ENCODE measurements at places on chromosomes 4 and X. TPM values are rescaled to one million over a fixed set of nuclear protein-coding genes. Genes with fewer than 3 reads are reported as not detected.

DNA sequence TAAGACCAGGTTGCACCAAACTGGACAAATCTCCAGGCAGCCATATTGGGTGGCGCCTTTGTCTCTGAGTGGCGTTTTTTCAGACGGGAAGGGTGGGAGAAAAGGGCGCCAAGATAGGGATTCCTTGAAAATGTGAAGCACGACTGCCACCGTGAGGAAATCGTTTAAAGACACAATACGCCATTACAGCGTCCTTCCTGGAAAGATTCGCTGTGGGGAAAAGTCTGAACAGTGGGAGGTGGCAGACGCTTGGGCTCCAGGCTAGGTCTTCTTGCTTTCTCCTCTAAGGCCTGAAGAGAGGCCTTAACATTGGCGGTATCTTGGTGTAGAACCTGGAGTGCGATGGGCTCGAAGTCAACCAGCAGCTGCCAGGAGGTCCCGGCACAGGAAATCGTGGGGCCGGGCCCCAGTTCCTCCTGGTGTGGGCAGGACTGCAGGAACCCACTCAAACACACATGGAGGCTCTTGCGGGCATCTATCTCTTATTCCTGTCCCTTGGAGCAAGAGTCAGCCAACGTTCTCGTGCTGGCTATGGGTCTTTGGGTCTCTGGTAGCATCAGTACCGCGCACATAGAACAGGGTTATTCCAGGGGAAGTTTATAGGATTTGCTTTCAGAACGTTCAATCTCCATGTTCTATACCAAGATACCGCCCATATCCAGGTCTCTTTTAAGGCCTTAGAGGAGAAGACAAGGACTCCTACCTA, 208.8 kb downstream of the OR13H1 start:
- peaks cover 55% of the 10 kb centered on the region for H3K36me3 ChIP-seq
- no peaks in the 10 kb centered on the region for H3K4me1 ChIP-seq
- H3K27me3 ChIP-seq = no peaks in the 10 kb centered on the region
- no peak for DNase-seq
- H3K4me3 ChIP-seq = no peak overlapping the region
- H3K27ac ChIP-seq = no peak overlapping the region

DNA sequence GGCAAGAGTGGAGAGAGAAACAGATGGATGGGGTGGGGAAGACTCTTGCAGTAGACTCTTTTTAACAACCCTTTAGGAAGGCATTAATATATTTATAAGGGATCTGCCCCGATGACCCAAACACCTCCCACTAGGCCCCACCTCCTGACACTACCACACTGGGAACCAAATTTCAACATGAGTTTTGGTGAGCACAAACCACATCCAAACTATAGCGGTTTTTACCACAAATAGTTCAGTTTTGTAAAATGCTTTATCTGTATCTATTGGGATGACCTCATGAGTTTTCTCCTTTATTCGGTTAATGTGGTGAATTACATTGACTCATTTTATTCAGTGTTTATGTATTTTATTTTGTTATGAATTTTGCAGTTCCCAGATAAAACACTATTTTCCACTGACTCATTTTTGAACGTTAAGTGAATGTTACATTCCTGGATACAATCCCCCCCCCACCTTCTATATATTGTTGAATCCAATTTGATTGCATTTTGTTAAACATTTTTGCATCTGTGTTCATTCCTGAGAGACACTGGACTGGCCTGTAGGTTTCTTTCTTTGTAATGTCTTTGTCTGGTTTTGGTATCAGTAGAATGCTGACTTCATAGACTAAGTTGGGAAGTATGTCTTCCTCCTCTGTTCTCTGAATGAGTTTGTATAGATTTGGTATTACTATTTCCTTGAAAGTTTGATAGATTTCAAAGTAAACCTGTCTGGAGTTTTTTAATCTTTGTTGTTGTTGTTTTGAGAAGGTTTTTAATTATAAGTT, 13.9 kb upstream of the CPLX1 start:
- H3K4me1 ChIP-seq = no peaks in the 10 kb centered on the region
- H3K36me3 ChIP-seq = 0 out of 3 replicates have a peak, but pooled peaks cover 2% of the 10 kb centered on the region
- H3K27me3 ChIP-seq = no peaks in the 10 kb centered on the region
- H3K27ac ChIP-seq = no peak overlapping the region
- DNase-seq = no peak

DNA sequence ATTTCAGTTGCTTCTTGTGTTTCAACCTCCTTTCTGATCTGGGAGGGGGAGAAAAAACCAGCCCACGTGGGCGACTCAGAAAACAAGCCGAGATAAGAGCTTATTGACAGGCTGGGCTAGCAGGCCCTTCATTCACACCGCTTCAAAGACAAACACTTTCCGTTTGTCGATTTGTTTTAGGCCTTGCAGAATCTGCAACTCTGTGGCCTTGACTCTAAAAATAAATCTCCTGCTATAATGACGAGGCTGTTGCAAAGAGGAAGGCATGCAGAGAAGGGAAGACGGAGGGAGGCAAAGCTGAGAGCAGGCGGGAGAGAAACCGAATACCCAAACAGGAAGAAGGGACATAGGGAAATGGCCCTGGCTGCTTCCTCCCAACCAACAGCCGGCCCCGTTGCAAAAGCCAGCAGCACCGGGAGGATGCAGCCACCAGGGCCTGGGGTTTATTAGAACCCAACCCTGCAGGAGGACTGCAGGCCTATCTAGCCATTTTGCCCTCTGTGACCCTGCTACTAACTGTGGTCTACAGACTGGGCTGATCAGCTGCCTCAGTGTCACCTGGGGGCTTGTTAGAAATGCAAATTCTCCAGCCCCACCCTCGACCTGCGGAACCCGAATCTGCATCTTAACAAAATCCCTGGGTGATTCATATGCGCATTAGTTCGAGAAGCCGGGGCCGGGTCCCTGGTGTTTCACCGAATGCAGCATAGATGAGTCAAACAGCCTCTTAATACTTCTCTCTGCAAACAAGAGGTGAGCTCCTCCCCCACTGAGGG, 325.5 kb downstream of the BCOR start:
- DNase-seq = peak; percentile 17
- H3K27me3 ChIP-seq = no peaks in the 10 kb centered on the region
- H3K4me3 ChIP-seq = no peak overlapping the region

- no peaks in the 10 kb centered on the region for H3K4me1 ChIP-seq
- DNase-seq = no peak
- no peak overlapping the region for H3K27ac ChIP-seq
- H3K27me3 ChIP-seq = peaks cover 4% of the 10 kb centered on the region
- no peaks in the 10 kb centered on the region for H3K36me3 ChIP-seq
Measured at GRCh38 chr4:147754037-147754445, 22.2 kb downstream of the ARHGAP10 start.

DNA sequence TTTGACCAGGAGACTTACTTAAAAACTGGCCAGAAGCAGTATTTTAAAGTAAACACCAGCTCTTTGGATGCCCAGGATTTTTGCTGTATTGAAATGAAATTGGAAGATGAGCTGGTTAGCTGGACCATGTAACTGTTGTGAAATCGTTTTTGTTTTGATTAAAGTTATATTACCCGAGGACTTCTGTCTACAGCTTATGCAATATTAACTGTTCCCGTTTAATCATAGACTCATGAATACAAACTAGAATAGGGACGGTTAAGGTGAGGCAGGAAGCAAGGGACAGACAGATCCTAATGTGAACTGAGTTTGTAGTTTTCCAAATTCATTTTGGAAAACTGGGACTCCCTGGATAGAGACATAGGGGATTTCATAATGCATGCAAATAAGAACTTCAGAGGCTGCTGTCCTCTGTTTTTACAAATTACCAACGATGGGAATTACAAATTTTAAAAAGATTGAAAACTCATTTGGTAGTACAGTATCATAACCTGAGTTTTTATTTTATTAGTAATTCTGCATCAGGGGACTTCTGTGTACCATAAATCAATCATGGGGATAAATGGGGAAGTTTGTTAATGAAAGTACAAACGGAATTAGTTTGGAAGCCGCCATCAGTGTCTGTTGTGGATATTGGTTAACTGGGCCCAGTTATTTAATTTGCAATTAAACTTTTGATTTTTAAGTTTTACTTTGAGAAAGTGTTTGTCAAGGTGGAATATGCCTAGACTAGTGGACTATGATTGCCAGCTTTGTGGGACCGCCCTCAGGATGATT, 304.4 kb downstream of the AFF2 start:
- no peaks in the 10 kb centered on the region for H3K27me3 ChIP-seq
- no peak for DNase-seq
- no peak overlapping the region for H3K4me3 ChIP-seq
- no peaks in the 10 kb centered on the region for H3K4me1 ChIP-seq
- no peak overlapping the region for H3K27ac ChIP-seq

- no peaks in the 10 kb centered on the region for H3K4me1 ChIP-seq
- no peak overlapping the region for H3K4me3 ChIP-seq
- no peak for DNase-seq
Measured at GRCh38 chr4:71729856-71730255, 54.0 kb downstream of the GC start.

The IQCM gene
- polyA plus RNA-seq = not detected

The TEX13B gene
- polyA plus RNA-seq = not detected

GRCh38 chr4:49000806-49001205, 14.7 kb downstream of the CWH43 start:
- no peaks in the 10 kb centered on the region for H3K4me1 ChIP-seq
- no peak for DNase-seq
- H3K27ac ChIP-seq = no peak overlapping the region
- no peaks in the 10 kb centered on the region for H3K27me3 ChIP-seq
- no peak overlapping the region for H3K4me3 ChIP-seq

GRCh38 chr4:168503652-168504362, 7.0 kb downstream of the PALLD start:
- H3K27ac ChIP-seq = no peak overlapping the region
- no peak for DNase-seq
- no peaks in the 10 kb centered on the region for H3K36me3 ChIP-seq

DNA sequence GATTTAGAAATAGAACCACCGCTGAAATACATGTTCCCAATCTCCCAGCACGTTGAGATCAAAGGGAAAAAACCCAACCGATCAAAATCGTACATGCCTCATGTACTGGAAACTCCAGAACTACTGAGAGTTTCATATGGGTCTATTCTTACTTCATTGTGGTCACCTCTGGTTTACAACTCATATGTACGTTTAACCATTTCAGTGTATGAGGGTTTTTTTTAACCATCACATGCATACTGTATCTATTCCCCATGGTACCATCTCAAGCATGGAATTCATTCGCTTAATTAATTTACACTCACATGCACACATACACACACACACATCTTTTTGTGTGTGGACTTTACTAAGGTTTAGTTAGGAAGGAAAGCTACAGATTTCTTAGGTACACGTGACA, 46.0 kb upstream of the CLNK start:
- H3K4me3 ChIP-seq = no peak overlapping the region
- H3K27me3 ChIP-seq = no peaks in the 10 kb centered on the region
- no peaks in the 10 kb centered on the region for H3K36me3 ChIP-seq
- H3K4me1 ChIP-seq = no peaks in the 10 kb centered on the region
- H3K27ac ChIP-seq = no peak overlapping the region
- DNase-seq = no peak

- no peak overlapping the region for H3K4me3 ChIP-seq
- H3K4me1 ChIP-seq = peaks cover 34% of the 10 kb centered on the region
- no peak overlapping the region for H3K27ac ChIP-seq
- H3K27me3 ChIP-seq = peaks cover 26% of the 10 kb centered on the region
- DNase-seq = no peak
- H3K36me3 ChIP-seq = no peaks in the 10 kb centered on the region
Measured at GRCh38 chr4:3464911-3465697, 2.0 kb downstream of the DOK7 start.

The RTL5 gene
- polyA plus RNA-seq = not detected

The CETN2 gene
- polyA plus RNA-seq = 22.6 TPM

GRCh38 chr4:102754044-102754443, 6.7 kb downstream of the MANBA start:
- H3K4me3 ChIP-seq = no peak overlapping the region
- no peaks in the 10 kb centered on the region for H3K36me3 ChIP-seq
- no peak overlapping the region for H3K27ac ChIP-seq
- no peak for DNase-seq
- H3K4me1 ChIP-seq = no peaks in the 10 kb centered on the region

Data from K562 (cell line).